ENCODE measurements at places on chromosomes 16 and 17. TPM values are rescaled to one million over a fixed set of nuclear protein-coding genes. Genes with fewer than 3 reads are reported as not detected.

DNA sequence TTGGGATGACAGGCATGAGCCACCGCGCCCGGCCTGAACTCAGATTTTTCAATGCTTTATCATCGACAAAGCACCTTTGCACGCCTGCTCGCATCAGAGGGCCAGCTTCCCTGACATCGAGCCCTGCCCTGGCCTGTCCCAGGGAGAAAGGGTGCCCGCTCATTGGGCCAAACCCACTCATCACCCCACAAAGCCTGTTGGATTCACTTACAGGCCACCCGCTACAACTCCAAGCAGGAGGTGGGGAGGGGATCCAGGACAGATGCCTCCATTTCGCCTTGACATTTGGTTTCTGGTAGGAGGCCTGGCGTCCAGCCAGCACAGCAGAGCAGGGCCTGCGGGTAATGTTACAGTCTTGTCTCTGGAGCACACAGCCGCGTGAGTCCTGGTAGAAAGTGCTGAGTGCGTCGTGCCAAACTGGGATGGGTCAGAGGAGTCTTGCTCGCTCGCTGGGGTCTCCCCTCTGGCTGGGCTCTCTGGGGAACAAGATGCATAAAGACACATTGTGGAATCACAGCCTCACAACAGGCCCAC is 19.8 kb downstream of the SMTNL2 start:
- H3K4me3 ChIP-seq = no peak overlapping the region
- peak overlapping the region; percentile 85 for H3K27ac ChIP-seq
- no peaks in the 10 kb centered on the region for H3K27me3 ChIP-seq
- H3K4me1 ChIP-seq = peaks cover 84% of the 10 kb centered on the region

DNA sequence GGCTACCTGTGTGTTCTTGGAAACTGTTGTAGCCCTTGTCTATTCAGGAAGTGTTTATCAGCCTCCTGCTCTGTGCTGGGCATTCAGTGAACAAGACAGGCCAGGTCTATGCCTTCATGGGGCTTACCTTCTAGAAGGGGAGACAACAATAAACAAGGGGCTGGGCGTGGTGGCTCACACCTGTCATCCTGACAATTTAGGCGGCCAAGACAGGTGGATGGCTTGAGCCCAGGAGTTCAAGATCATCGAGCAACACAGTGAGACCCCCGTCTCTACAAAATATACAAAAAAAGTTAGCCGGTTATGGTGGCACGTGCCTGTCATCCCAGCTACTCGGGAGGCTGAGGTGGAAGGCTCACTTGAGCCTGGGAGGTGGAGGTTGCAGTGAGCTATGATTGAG is 5.5 kb upstream of the GSG1L start:
- H3K4me1 ChIP-seq = peaks cover 30% of the 10 kb centered on the region
- no peak for DNase-seq
- no peaks in the 10 kb centered on the region for H3K36me3 ChIP-seq
- no peak overlapping the region for H3K27ac ChIP-seq
- H3K4me3 ChIP-seq = no peak overlapping the region

Gene GAST
- not detected for polyA plus RNA-seq

GRCh38 chr16:3158510-3159314 is 23.9 kb downstream of the ZNF213 start:
- peaks cover 56% of the 10 kb centered on the region for H3K27me3 ChIP-seq
- H3K4me1 ChIP-seq = peaks cover 22% of the 10 kb centered on the region
- DNase-seq = peak; percentile 81
- H3K4me3 ChIP-seq = peak overlapping the region; percentile 68
- no peaks in the 10 kb centered on the region for H3K36me3 ChIP-seq

Gene TMEM235
- polyA plus RNA-seq = not detected

DNA sequence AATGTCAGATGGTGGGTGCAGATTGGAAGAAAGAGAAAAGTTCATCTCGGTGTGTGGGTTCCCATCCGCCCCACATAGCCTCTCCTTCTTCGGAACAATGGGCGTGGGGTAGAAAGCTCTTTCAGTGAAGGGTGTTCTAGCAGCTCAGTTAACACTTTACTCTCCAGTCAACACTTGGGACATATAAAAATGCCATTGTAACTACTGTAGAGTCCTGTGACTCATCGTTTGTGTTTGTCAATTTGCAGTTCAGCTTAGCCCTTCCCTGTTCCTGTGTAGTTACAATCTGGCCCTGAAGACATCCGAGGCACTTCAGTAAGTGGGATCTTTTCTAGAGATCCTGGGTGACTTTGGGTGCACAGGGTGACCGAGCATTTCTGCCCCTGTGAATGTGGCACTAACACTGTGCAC is 11.5 kb upstream of the CLEC18C start:
- no peak overlapping the region for H3K27ac ChIP-seq
- DNase-seq = no peak
- peaks cover 57% of the 10 kb centered on the region for H3K36me3 ChIP-seq
- H3K27me3 ChIP-seq = no peaks in the 10 kb centered on the region
- peaks cover 8% of the 10 kb centered on the region for H3K4me1 ChIP-seq

DNA sequence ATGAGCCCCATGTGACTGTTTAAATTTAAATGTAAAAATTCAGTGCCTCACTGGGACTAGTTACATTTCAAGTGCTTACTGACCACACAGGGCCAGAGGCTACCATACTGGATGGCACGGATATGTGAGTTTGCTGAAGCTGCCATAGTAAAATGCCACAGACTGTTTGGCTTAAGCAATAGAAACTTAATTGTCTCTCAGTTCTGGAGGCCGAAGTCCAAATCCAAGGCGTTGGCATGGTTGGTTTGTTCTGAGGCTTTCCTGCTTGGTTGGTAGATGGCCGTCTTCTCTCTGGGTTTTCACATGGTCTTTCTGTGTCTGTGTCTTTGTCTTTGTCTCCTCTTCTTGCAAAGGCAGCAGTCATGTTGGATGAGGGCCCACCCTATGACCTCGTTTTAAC is 878.9 kb upstream of the RBFOX1 start:
- no peaks in the 10 kb centered on the region for H3K27me3 ChIP-seq
- H3K27ac ChIP-seq = no peak overlapping the region
- H3K4me3 ChIP-seq = no peak overlapping the region
- no peaks in the 10 kb centered on the region for H3K36me3 ChIP-seq
- H3K4me1 ChIP-seq = no peaks in the 10 kb centered on the region

Gene GRB7
- 3.0 TPM for polyA plus RNA-seq

DNA sequence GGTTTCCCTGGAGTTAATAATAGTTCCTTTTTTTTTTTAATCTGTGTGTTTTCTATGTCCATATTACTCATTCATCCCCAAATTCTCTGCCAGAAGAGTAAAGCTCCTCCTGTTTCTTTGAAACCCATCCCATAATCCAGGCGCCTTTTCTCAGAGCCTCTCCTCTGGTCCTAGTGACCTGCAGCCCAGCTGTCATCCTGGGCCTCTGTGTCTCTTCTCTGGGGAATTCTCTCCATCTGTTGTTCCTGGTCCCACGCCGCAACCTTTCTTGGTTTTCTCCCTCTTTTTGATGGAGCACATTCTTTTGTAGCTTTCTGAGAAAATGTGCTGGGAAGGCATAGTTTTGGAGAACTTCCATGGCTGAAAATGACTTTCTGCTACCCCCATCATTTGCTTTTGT is 10.2 kb downstream of the KATNB1 start:
- DNase-seq = no peak
- H3K4me1 ChIP-seq = peaks cover 34% of the 10 kb centered on the region
- H3K4me3 ChIP-seq = no peak overlapping the region
- peaks cover 28% of the 10 kb centered on the region for H3K36me3 ChIP-seq
- no peaks in the 10 kb centered on the region for H3K27me3 ChIP-seq

DNA sequence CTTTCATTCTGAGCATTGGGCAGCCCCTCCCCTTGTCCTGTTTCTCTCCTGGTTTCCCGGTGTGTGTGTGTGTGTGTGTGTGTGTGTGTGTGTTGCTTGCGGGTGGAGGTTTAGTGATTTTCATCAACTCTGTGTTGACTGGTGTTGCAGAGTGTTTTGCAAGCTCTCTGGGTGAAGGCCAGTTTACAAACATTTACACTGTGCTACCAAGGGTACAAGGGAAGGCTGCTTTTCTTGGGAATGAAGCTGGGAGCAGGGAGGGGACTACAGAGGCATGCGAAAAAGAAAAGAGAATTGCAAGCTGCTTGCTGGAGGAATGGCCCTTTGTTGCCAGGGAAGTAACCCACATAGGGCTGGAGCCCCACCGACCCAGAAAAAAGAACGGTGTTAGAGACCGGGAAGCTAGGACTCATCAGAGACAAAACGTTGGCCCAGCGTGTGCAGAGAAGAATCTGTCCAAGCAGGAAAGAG is 29.6 kb downstream of the HS3ST3B1 start:
- peaks cover 6% of the 10 kb centered on the region for H3K4me1 ChIP-seq
- H3K4me3 ChIP-seq = no peak overlapping the region
- no peak overlapping the region for H3K27ac ChIP-seq
- H3K36me3 ChIP-seq = no peaks in the 10 kb centered on the region

Gene ZG16
- polyA plus RNA-seq = 0.05 TPM

Gene TEX19
- 0.09 TPM for polyA plus RNA-seq

DNA sequence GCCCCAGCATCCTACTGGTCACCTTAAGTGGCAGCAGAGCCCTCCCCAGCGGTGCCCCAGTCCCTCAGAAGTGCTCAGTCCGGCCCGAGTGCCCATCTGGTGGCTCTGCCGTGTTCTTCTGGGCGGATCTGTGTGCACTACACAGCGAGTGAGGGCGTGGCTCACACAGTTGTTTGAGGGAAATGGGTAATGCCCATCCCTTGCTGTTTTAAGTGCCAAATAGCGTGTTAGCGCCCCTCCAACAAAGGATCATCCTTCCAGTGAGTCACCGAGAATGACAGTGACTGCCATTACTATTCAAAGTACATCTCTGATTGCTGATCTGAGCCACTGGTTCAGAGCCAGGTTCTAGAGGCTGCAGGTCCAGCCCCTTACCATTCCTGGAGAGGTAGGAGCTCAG is 152.0 kb downstream of the LGALS9B start:
- no peaks in the 10 kb centered on the region for H3K27me3 ChIP-seq
- H3K36me3 ChIP-seq = no peaks in the 10 kb centered on the region
- DNase-seq = no peak
- no peak overlapping the region for H3K27ac ChIP-seq

GRCh38 chr17:78817123-78817522 is 23.5 kb downstream of the USP36 start:
- DNase-seq = no peak
- H3K4me1 ChIP-seq = peaks cover 14% of the 10 kb centered on the region
- no peak overlapping the region for H3K27ac ChIP-seq
- H3K36me3 ChIP-seq = peaks cover 90% of the 10 kb centered on the region

DNA sequence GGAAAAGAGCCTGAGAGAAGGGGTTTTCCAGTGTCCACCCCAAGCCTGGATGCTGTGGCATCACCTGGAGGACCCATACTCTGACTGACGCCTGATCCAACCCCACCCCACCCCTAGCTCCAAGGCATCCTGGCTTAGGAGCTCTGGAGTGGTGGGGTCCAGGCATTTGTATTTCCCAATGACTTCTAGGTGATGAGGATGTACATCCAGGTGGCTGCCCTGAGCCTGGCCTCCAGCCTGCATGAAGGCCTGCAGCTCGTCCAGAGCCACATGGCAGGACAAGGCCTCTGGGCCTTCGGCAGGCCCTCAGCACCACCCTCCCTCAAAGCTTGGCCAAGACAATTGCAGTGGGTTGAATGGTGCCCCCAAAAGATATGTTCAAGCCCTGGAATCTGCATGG is 347.5 kb downstream of the C16orf95 start:
- peaks cover 33% of the 10 kb centered on the region for H3K4me1 ChIP-seq
- DNase-seq = no peak
- no peaks in the 10 kb centered on the region for H3K36me3 ChIP-seq
- H3K4me3 ChIP-seq = no peak overlapping the region

Gene IGFALS
- 0.27 TPM for polyA plus RNA-seq

- H3K4me3 ChIP-seq = no peak overlapping the region
- H3K27ac ChIP-seq = peak overlapping the region; percentile 5
- peaks cover 49% of the 10 kb centered on the region for H3K27me3 ChIP-seq
- DNase-seq = peak; percentile 87
- H3K36me3 ChIP-seq = peaks cover 16% of the 10 kb centered on the region
Measured at GRCh38 chr17:50556803-50557202, 3.7 kb upstream of the CACNA1G start.

- DNase-seq = no peak
- peaks cover 32% of the 10 kb centered on the region for H3K36me3 ChIP-seq
- H3K4me1 ChIP-seq = peaks cover 6% of the 10 kb centered on the region
Measured at GRCh38 chr17:75315541-75316243, 26.5 kb upstream of the SLC25A19 start.

- H3K27me3 ChIP-seq = peaks cover 43% of the 10 kb centered on the region
- no peaks in the 10 kb centered on the region for H3K36me3 ChIP-seq
- H3K27ac ChIP-seq = peak within 1 kb of the TSS; percentile 65
- peak within 1 kb of the TSS; percentile 61 for H3K4me3 ChIP-seq
Measured at GRCh38 chr16:17470908-17471718, at the start of gene XYLT1. XYLT1 (minus strand) TSS chr16:17470960; CDS start chr16:17470796, 164 bp downstream.

GRCh38 chr17:77684803-77685798 is 273.4 kb upstream of the TNRC6C start:
- DNase-seq = no peak
- H3K36me3 ChIP-seq = no peaks in the 10 kb centered on the region
- H3K27ac ChIP-seq = no peak overlapping the region

- H3K27me3 ChIP-seq = no peaks in the 10 kb centered on the region
- H3K27ac ChIP-seq = no peak overlapping the region
- H3K4me1 ChIP-seq = peaks cover 3% of the 10 kb centered on the region
Measured at GRCh38 chr16:67022531-67023214, 6.3 kb upstream of the CBFB start.

Gene HOXB1
- polyA plus RNA-seq = 0.13 TPM

Gene KCNG4
- polyA plus RNA-seq = 0.07 TPM

Gene CD300LG
- polyA plus RNA-seq = 1.5 TPM

Gene KRTAP1-5
- polyA plus RNA-seq = not detected

Gene TEN1
- polyA plus RNA-seq = 19.5 TPM

DNA sequence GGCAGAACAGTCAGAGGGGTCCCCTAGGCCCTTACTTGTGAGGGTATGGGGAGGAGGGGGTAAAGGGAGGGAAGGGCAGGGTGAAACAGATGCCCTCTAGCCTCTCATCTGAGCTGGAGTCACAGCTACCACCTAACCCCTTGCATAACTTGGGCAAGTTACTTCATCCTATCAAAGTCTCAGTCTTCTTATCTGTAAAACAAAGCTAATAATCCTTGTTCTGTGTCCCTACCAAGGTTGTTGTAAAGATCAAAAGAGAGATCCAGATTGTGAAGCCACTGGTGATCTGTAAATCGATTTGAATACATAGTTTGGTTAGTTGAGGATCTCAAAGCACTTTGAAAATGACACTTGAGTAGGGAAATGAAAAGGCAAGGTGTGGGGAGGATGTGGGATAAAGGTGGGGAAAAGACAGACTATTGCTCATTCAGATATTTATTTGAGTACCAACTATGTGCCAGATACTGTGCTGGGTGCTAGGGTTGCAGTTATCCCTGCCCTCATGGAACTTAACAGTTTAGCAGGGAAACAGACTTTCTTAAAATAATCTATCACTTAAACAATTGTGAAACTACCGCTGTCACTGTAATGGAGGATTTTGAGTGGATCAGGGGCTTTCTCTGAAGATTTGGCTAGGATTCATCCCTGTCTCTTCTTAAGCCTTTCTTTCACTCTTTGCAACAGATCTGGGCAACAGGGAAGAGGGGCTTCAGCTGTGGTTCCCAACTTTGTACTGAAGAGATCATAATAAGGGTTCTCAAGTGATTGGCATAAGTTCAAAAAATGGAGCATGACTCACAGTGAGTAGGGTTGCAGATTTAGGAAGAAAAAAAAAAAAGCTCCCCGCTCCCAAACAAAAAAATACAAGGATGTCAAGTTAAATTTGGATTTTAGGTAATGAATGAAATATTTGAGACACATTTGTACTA is 3.0 kb downstream of the HEATR9 start:
- no peaks in the 10 kb centered on the region for H3K27me3 ChIP-seq
- no peak overlapping the region for H3K27ac ChIP-seq
- no peaks in the 10 kb centered on the region for H3K4me1 ChIP-seq
- DNase-seq = no peak
- peaks cover 5% of the 10 kb centered on the region for H3K36me3 ChIP-seq

Gene TBC1D3H
- not detected for polyA plus RNA-seq

GRCh38 chr16:80894091-80894490 is 89.7 kb upstream of the CDYL2 start:
- DNase-seq = peak; percentile 60
- H3K4me3 ChIP-seq = no peak overlapping the region
- no peaks in the 10 kb centered on the region for H3K27me3 ChIP-seq
